Fibroblast of skin of back (primary cell): ENCODE measurements at places on chromosomes 6 and 20.
A peak's percentile ranks its signal among the peaks of the same experiment; 100 is the strongest.

DNA sequence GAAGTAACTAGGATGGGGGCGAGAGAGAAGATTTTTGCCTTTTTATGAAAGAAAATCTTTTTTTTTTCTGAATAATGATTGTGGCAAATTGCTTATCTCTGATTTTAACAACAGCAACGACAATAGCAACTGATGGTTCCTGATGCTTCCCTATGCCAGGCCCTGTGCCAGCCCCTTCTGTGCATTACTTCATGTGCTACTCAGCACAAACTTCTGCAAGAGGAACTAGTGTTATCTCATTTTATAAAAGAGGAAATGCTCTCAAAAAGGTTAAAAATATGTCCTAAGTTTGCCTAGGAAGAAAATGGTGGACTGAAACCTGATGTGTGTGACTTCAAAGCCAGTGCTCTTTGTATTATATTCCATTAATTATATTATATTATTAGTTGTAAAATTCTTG is 74.0 kb upstream of the RALGAPA2 start:
- DNase-seq: no peak

GRCh38 chr20:3646651-3647050 is 16.5 kb downstream of the GFRA4 start:
- no peak for DNase-seq

DNA sequence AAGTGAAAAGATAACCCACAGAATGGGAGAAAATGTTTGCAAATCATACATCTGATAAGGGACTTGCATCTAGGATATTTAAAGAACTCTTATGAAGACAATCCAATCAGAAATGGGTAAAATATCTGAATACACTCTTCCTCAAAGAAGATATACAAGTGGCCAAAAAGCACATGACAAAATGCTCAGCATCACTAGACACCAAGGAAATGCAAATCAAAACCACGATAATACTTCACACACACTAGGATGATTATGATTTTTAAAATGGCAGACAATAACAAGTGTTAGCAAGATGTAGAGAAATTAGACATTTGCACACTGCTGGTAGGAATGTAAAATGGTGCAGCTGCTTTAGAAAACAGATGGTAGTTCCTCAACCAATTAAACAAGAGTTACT is 34.8 kb upstream of the SIRT5 start:
- no peak for DNase-seq

DNA sequence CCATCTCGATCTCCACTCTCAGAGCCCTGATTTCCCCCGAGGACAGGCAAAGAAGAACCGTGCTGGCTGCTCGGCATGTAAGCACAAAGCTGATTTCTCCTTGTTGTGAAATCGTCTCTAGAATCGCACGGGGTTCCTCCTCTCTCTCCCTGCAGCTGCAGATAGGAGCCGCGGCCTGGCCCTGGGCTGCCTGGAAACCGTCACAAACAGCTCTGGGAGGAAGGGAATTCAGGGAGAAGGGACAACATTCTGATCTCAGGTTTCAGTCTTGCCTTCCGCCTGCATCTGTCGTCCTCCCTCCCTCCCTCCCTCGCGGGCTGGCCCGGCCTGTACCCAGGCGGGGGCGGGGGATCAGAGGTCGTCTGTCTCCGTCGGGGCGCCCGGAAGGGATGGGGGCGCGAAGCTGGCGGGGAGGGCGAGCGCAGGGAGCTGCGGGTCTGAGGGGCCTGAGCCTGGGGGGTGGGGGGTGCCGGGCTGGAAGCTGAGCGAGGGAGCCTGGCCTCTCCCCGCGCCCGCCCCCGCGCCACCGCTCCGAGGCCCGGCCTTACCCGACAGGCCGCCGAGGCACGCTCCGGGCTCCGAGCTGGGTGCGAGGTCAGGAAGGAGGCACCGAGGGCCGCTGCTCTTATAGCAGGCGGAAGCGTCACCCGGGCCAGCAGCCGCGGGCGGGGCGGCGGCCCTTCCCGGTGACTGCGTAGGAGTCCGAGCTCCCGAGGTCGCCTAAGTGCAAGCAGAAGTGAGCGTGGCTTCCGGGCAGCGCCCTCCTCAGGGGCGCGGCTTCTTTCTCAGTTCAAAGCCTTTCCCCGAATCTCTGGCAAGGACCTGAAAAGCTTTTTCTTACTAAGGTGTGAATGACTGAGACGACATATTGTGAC is at the start of gene SERPINB1:
Gene SERPINB1, minus strand, starts transcription at position 600 of the 875 bp plus-strand sequence. CDS start 1,277 bp downstream, outside the sequence.
- DNase-seq: peak; percentile 87

- DNase-seq: no peak
Observed at GRCh38 chr20:34998331-34998950, 42.8 kb downstream of the MYH7B start.

DNA sequence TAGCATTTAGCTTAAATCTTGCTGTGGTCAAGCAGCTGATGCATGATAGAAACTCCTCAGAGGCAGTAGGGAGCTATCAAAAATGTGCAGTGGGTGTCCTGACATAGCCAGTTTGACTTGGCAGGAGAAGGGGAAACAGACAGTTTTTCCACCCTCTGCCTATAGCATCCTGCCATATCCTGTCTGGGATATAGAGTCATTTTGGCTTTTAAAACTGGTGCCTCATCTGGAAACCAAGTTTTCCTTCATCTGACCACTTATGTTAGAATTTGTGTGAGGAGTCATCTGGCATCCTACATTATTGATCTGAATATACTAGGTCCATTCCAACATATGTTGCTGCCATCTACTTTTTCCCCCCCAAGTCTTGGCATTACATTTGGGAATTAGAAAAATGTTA is 284.1 kb downstream of the CD109 start:
- no peak for DNase-seq
